ENCODE measurements at places on chromosomes 13 and 19.

GRCh38 chr13:49701491-49701890 lies 10.2 kb upstream of the EBPL start:
- DNase-seq, result no peak

DNA sequence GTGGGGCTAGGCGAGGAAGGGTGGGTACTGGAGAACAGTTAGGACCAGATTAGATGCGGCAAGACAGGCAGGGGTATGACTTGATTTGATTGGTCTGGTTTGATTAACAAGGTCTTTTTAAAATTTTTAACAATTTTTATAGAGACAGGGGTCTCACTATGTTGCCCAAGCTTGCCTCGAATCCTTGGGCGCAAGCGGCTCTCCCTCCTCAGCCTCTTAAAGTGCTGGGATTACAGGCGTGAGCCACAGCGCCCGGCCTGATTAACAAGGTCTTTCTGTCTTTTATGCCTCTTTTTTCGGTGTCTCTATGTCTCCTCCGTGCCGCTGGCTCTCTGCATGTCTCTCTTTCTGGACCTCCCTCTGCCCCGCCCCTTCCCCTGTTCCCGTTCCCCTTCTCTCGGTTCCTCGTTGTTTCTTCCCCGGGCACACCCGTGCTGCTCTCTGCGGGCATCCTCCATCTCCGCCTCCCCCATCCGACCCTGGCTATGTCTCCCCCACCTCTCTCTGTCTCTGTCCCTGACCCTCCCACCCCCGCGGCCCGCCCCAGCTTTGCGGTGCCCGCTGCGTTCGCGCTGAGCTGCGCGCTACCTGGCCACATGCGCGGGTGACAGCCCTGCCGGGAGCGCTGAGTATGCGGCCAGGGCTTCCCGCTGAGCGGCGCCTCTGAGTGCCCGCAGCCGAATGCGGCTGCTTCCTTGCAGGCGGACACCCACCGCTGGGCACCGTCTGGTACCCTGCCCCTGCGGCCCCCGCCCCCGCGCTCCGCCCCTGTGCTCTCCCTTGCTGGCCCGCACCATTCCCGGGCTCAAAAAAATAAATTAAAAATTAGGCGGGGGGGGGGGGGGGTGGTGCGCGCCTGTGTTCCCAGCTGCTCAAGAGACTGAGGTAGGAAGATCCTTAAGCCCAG lies 8.1 kb upstream of the SDHAF1 start:
- peak; percentile 51 for DNase-seq

GRCh38 chr13:27911521-27911920 lies 8.3 kb upstream of the PDX1 start:
- no peak for DNase-seq

GRCh38 chr19:1672038-1672768 lies 19.8 kb upstream of the TCF3 start:
- DNase-seq, result peak; percentile 82

GRCh38 chr19:48695743-48696352 lies at the start of gene FUT2:
Gene FUT2, plus strand, starts transcription at chr19:48695971. Its CDS starts 6,986 bp downstream, at chr19:48702957.
- DNase-seq, result no peak

- peak; percentile 90 for DNase-seq
Measured at GRCh38 chr19:1929021-1929742, 11.8 kb upstream of the CSNK1G2 start.

- no peak for DNase-seq
Measured at GRCh38 chr19:20165971-20166592, 932 bp upstream of the ZNF486 start.

- peak; percentile 59 for DNase-seq
Measured at GRCh38 chr13:39105110-39105509, 66.9 kb downstream of the NHLRC3 start.

- no peak for DNase-seq
Measured at GRCh38 chr13:108769213-108770070, 140.0 kb downstream of the MYO16 start.

DNA sequence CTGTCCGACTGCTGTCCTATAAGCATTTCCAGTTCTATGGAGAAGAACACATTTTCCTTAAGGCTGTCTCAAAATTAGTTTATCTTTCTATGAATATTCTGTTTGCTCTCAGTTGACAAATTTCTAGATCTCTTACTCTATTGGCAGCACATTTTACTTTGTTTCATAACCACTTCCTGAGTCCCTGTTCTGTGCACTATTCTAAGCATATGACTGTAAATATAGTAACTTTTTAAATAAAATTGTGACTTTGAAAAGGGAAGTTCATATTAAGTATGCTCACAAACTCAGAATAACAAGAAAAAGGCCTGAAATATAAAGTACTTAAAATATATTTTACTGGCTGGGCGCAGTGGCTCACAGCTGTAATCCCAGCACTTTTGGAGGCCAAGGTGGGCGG lies 56.5 kb upstream of the HTR2A start:
- no peak for DNase-seq

- peak; percentile 51 for DNase-seq
Measured at GRCh38 chr19:572743-573518, 535 bp downstream of the BSG start.

- peak; percentile 59 for DNase-seq
Measured at GRCh38 chr19:3977242-3978143, 6.6 kb upstream of the DAPK3 start.

GRCh38 chr13:107275945-107276614 lies 708.1 kb upstream of the ARGLU1 start:
- no peak for DNase-seq

DNA sequence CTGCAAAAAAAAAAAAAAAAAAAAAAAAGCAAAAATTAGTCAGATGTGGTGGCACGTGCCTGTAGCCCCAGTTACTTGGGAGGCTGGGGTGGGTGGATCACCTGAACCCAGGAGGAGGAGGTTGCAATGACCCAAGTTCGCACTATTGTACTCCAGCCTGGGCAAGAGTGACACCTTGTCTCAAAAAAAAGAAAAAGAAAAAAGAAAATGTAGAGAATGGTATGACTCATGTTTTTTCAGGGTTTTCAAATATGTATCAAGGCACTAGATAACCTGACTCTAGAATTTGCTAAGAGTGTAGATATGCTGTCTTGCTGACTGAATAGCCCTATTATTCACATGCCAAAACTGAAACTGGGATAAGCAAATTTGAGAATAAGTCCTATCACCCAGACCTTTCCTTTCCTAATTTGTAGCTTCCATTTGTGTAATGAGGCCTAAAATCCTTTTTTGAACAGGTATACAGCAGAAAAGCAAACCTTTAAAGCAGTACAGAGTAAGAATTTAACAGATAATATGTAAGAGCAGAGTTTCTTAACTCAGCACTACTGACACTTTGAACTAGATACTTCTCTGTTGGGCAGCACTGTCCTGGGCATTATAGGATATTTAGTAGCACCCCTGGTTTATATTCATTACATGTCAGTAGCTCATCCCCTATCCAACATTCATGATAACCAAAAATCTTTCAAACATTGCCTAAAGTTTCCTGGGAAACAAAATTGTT lies 108.6 kb downstream of the ELF1 start:
- no peak for DNase-seq

DNA sequence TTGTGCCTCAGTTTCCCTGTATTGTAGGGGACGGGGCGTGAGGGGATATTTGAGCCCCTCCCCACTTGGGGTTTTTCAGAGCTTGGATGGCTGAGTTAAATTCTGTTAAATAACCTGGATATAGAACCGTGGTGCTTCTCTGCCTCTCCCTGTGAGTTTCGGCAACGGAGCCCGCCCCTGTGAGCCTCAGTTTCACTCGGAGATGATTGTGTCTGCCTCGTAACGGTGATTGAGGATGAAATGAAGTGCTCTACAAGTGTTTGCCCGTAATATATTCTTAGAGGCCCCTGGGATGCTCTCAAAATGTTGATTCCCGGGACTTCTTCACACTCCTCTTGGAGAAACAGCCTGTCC lies 509 bp downstream of the KXD1 start:
- no peak for DNase-seq

DNA sequence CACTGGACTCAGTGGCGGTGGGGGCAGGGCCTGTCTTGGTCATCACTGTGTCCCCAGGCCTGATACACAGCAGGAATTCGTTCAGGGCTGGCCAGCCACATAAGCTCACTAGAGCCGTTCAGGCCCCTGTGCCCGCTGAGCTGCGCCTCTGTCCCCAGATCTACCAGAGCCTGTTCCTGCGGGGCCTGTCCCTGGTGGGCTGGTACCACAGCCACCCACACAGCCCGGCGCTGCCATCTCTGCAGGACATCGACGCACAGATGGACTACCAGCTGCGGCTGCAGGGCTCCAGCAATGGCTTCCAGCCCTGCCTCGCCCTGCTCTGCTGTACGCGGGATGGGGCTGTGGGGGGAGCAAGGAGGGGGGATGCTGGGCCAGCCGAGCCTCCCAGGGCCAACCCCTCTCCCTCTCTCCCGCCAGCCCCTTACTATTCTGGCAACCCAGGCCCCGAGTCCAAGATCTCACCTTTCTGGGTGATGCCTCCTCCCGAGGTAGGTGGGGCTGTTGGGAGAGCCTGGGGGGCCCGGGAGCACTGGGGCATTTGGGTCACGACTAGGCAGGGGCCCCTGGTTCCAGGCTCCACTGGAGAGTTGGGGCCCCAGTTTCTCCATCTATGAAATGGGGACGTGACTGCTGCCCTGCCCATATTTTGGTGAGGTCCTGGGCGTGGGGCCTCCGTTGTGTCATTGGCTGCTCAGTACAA lies 13.9 kb downstream of the MPND start:
- no peak for DNase-seq

DNA sequence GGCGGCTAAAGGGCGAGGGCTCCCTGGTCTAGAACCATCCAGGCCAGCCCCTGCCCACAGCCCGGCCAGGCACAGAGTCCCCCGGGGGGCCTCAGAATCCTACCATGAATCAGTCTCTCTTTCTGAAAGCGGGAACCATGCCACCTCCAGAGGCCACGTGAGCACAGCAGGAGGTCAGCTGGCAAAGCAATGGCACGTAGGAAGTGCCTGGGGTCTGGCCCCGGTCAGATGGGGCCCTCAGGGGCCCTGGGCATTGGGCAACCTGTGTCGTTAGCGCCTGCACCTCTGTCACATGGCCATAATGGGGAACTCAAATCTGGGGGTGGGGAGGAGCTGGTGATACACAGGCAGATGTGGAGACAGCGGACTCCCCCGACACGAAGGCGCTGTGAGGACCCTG lies 8.8 kb downstream of the MFSD12 start:
- no peak for DNase-seq

GRCh38 chr13:34419755-34420154 lies 522.3 kb upstream of the NBEA start:
- no peak for DNase-seq

DNA sequence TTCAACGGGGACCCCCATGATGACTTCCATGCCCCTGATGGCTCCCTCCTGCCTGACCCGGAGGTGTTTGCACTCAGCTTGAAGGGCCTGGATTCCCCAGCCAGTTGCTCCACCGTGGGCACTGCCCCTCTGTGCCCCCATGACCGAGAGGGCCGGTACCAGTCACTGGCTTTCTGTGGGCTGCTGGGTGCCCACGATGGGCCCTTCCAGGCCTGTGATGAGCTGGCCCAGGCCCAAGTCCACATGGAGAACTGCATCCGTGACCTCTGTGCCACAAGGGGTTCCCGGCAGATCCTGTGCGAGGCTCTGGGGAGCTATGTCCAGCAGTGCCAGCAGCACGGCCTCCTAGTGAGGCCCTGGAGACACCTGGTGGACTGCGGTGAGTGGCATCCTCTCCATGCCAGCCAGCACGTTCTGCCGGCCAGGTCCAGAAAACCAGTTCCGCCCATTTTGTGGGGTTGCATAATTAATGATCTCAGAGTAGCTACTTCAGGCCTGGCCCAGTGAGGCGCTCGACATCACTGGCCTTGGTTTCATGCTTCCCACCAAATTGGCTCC lies 34.9 kb upstream of the FXYD3 start:
- DNase-seq, result no peak

GRCh38 chr19:55466241-55466614 lies 1.7 kb upstream of the C19orf85 start:
- no peak for DNase-seq

All from NAMALWA (cell line).